Activated T-cell treated with anti-CD3 and anti-CD28 coated beads for 4 hours (primary cell): ENCODE measurements at places on chromosomes 13 and 19.

- no peak for DNase-seq
Measured at GRCh38 chr19:12647490-12648071, 19.0 kb downstream of the MAN2B1 start.

GRCh38 chr19:28843761-28844492 is 369.0 kb downstream of the UQCRFS1 start:
- DNase-seq: no peak

GRCh38 chr13:77831866-77832265 is 86.8 kb downstream of the EDNRB start:
- no peak for DNase-seq

DNA sequence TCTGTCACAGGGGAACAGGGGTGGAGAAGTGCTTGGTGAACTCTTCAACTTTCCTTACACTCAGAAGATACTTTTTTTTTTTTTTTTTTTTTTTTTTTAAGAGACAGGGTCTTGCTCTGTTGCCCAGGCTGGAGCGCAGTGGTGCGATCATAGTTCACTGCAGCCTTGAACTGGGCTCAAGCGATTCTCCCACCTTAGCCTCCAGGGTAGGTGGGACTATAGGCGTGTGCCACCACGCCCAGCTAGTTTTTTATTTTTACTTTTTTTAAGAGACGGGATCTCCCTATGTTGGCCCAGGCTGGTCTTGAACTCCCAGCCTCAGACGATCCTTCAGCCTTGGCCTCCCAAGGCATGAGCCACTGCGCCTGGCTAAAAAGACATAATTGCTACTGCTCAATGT is 11.5 kb downstream of the CEBPG start:
- DNase-seq: no peak

DNA sequence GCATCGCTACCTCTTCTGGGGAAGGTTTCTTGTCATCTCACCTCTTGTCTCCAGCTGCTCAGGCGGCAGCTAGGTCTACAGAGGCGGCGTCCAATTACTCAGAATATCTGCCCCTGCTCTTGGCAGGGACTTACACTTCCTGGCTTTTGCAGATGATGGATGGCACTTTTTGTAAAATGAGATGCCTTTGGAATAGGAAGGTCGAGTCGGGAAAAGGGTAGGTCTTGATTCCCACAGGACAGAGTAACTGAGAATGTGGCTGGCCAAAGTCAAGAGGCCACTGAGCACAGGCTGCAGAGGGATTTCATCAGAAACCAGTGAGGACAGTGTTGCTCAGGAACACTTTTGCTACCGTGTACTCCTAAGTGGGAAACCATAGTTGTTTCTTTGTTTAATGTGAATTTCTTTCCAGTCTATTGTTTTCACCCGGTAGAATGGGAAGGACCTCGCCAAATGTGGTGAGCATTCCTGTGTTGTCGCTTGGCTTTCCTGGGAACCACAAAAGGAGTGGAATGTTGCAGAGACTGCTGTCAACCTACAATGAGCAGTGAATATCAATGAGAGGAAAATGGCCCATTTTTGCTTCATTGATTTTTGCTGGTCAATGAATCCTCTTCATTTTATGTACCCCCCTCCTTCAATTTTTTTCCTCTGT is 383.7 kb downstream of the HS6ST3 start:
- DNase-seq: no peak

DNA sequence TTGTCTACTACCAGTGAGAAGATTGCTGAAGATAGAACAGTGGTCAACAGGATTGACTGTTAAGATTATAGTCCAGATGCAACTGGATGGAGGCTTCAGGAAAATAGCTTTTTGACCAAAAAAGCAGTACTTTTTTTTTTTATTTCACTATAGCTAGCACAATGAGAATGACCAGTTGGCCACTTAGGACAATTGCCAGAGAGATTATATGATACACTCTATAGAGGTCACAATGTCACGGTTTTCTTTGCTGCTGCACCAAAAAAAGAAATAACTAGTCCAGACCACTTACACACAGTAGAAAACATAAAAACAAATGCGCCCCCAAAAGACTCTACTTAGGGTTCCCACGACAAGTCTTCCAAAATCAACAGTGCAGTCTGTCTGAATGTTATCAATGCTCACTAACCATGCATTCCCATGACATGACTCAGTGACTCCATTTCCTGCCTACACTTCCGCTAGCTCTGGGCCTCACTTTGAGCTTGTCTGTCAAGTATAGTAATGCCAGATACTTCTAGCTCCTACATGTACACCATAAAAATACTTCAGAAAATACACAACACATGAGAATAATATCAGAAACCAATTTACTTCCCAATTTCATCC is 209.1 kb upstream of the STARD13 start:
- DNase-seq: no peak

- DNase-seq: peak; percentile 44
Measured at GRCh38 chr13:48975101-48975855, 434 bp upstream of the FNDC3A start.

GRCh38 chr19:51359294-51359693 is 6.9 kb downstream of the ETFB start:
- no peak for DNase-seq

- no peak for DNase-seq
Measured at GRCh38 chr19:56690670-56691069, 19.1 kb upstream of the ZNF835 start.

DNA sequence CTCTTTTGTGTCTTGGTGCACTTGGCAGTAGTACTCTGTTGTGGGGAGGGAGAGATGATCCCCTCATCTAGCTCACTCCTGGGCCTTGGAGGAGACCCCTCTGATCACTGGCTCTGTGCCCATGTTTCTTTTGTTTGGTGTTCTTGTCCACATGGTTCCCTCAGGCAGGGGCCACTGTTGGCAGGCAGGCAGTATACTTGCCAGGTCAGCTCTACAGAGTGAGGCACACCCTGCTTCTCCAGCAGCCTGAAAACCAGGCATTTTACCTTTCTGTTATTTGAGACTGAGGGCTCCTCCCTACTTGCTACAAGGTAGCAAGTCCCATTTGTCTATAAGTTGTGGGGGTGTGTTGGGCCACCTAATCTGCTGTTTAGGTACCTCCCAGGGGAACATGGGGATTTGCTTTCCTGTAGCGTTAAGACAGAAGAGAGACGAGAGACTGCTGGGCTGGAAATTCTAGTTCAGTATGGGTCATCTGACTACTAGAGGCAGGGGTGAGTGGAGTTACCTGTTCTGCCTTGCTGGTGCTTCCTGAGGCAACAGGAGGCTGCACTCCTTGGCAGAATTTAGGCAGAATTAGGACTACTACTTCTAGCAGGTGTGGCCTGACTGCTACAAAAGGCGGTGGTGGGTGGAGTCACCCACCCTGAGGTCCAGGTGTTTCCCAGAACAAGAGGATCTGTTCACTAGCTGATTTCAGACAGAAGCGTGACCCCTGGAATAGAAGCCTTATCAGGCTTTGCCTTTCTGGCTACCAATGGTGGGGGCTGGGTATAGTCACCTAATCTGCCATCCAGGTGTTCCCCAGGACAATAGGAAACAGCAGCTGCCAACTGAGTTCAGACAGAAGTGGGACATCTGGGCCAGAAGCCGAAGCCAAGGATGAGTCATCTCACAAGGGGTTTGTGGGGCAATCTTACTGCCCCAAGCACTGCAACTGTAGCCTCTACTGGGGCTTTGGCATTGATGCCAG is 843.0 kb upstream of the ATXN8OS start:
- DNase-seq: no peak

DNA sequence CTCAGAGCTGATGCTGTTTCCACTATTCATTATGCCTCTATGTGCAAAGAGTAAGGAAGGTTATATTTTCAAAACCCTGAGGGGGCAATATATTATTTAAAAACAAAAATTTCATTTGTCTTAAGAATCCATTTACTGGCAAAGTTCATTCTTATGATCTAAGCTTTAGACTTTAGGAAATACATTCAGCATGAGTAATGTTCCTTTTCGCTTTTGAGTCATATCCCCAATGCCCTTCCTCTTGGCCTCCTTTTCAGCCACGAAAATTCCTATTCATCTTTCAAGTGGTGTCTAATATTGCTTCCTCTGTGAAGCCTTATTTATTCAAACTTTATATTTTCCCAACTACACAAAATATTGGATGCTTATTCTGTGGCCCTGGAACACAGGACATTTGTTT is 1317.0 kb downstream of the PCDH9 start:
- no peak for DNase-seq

- no peak for DNase-seq
Measured at GRCh38 chr13:83503424-83503823, 378.9 kb downstream of the SLITRK1 start.

DNA sequence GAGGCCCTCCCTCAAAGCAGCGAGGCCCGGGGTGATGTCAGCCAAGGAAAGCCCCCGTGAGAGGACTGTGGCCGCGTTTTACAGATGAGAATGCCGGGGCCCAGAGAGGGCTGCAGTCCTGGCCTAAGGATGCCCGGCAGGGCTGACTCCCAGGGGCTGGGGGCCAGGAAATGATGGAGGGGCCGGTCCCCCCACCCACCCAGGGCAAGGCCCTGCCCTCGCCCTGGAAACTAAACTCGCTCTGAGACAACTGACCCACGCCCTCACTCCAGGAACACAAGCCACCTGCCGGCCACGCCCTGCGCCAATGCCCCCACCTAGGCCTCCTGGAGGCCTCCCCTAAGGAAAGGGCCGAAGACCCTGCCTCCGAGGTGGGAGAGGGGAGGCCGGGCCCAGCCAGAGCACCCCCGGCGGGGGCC is 7.2 kb downstream of the ZBTB7A start:
- no peak for DNase-seq

DNA sequence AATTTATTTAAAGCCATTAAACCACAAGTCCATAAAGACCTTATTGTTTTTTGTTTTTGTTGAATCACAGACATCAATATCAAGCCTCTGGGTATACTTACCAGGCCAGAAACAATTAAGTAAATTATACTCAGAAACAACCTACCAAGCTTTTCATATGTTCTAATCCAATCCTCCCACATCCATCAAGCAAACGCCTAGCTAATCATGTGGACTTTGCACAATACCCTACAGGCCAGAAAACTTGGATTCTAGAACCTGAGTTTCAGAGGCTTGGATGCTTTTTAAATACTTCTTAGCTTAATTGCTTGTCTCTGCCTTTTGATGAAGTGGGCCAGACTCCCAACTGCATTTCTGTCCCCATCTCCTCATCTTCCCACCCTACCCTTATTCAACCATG is 39.9 kb downstream of the TGDS start:
- no peak for DNase-seq

GRCh38 chr19:10766049-10766623 is 48.3 kb downstream of the DNM2 start:
- no peak for DNase-seq

GRCh38 chr19:662962-663681 is at the start of gene RNF126:
Gene RNF126, minus strand, starts transcription at chr19:663214. Its CDS starts 93 bp downstream, at chr19:663121.
- peak; percentile 97 for DNase-seq

- DNase-seq: no peak
Measured at GRCh38 chr13:33355201-33355895, 69.8 kb upstream of the STARD13 start.

DNA sequence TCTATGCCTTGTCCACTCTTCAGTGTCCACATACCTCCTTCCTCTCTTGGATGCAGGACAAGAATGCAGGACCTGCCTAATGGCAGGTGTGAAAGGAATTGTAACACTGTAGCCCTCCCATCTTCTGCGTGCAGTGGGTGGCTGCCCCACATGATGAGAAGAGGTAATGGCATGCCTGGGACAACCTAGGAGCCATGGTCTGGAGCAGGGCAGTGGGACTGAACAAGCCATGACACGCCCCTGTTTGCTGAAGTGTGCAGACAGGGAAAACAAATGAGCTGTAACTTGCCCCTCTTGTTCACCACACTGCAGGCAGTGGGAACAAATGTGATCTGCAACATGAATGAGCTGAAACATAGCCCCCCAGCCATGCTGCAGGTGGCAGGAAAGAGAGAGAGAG is 192.2 kb downstream of the PCDH17 start:
- no peak for DNase-seq

DNA sequence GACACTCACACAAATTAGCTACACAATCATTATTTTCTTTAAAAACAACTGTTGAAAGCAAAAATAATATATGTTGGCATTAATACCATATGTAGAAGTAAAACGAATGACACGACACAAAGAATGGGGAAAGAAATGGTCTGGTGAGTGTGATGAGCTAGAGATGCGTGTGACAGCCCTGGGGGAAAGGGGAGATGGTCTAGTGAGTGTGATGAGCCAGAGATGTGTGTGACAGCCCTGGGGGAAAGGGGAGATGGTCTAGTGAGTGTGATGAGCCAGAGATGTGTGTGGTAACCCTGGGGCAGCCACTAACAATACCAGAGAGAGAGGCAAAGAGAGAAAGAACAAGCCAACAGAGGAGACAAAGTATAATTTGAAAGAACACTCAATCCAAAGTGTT is 22.3 kb upstream of the LAMP1 start:
- no peak for DNase-seq

- no peak for DNase-seq
Measured at GRCh38 chr13:28620011-28620830, 38.7 kb upstream of the POMP start.

GRCh38 chr19:54399189-54399588 is 16.1 kb upstream of the TTYH1 start:
- no peak for DNase-seq

DNA sequence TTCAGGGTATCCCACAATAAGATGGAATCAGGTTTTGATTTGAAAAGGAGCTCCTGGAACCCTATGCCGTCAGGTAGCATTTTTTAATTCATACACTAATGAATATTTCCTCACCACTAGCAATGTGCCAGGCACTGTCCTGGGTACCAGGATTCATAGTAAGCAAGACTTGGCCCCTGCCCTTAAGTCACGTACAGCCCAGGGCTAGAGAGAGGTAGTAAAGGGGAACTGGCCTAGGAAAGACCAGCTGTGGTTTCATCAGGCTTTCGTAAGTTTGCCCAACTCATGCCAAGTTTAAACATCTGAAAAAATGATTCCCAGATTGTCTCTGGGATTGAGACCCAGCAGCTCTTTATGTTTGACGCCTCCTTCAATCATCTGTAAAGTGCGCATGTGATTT is 45.9 kb upstream of the AMER2 start:
- no peak for DNase-seq

DNA sequence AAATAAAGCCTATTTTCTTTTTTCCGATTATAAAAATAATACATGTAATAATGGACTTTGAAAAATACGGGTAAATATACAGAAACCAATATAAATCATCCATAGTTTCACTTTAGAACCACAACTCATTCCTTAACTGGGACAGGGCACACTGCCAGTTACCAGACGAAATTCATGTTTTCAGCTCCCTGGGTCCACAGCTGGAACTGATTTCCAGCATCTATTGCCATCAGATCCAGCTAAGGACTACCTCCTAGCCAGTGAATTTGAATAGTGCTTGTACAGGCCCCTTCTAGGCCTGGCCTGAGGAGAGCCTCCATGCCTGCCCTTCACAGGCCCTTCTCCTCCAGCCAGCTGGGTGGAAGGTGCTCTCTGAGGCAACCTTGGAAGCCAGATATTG is 30.0 kb upstream of the ATP12A start:
- no peak for DNase-seq

DNA sequence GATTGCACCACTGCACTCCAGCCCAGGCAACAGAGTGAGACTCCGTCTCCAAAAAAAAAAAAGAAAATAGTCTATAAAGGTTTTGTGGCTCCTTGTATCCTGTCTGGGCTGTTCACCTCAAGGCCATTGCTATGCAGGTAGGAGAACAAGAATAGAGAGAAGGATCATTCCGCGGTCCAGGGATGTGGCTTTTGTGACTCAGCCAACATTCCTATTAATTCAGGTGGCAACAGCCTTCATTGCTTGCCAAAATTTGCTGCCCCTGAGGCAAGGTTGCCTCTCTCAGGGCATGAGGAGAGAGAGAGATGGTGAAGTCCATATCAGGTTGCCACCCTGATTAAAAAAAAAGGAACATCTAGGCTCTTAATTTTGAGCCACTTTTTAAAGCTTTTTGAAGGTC is 8.0 kb downstream of the ZNF551 start:
- DNase-seq: no peak
